ENCODE measurements at places on chromosomes 3 and 15.

DNA sequence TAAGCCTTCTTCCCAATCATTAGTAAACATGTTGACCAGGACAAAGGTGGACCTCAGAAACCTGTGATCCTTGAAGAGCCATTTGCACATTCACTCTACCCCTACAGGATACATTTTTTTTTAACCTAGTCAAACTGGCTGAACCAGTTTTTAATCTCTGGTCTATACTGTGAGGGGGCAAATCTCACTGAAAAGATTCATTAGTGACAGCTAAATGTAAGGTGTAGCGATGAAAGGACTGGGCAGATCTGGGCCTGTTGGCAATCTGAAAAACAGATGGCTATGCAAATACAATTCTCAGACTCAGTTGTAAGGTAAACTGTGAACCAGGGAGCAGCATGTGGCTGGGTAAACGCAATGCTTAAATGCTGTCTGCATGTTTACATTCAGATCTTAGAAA is 75.6 kb upstream of the SNTN start:
- DNase-seq: peak; percentile 11

GRCh38 chr3:172339892-172340291 is 108.4 kb downstream of the GHSR start:
- no peak for DNase-seq

DNA sequence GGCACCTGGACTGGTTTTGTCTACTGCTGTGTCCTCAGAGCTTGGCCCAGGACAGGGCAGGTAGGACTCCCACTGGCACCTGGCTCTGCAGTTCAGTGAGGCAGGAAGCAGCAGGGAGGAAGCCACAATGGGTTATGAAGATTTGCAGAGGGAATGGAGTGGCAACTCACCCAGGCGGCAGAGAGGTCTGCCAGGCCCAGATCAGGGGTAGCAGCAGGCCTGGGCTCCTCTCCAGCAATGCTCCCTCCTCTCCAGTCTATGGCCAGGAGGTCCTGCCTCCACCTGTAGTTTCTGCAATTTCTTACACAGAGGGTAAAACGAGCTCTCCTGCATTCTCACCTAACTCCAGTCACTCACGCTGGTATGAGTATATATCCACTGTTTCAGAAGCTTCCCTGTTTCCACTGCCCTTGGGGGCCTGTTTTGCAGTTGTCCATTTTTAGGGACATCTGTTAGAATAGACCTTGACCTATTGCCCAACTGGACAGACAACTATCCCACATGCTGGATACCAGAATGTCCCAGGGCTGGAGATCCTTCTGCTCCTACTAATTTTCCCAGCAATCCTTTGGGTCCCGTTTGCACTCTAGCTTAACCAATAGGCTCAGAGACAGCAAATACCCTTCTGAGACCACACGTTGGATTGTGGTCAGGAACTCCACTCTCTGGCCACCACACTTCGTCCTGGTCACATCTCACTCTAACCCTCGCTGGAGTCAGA is 35.2 kb downstream of the HMCES start:
- no peak for DNase-seq

GRCh38 chr15:52006702-52007340 is 12.2 kb upstream of the MAPK6 start:
- no peak for DNase-seq

DNA sequence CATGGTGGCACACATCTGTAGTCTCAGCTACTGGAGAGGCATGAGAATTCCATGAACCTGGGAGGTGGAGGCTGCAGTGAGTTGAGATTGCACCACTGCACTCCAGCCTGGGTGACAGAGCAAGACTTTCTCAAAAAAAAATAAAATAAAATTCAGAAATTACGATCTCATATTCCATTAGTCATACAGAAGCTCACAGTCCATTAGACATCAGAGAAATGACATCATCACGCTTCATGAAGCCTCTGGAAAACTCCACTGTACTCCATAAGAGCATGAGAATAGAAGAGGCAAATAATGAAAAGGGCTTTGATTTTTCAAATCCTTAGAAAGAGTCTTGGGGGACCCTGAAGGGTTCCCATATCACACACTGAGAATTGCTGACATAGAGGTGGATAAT is 145.0 kb upstream of the MITF start:
- DNase-seq: no peak

DNA sequence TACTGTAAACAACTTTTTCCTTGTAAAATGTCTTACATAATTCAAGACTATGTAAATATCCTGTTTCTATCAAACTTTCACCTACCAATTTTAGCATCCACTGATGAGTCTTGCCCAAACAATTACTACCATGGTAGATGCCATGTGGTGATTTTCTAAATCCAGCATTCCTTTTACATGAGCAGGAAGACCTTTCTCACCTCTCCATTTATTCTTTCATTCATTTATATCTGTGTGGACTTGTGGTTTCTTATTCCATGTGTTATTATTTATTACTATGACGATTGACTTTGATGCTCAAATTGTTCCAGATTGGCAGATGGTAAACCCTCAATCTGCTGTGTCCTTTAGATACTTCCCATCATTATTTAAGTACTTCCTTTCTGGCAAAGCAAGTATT is 62.4 kb downstream of the IFT57 start:
- no peak for DNase-seq

DNA sequence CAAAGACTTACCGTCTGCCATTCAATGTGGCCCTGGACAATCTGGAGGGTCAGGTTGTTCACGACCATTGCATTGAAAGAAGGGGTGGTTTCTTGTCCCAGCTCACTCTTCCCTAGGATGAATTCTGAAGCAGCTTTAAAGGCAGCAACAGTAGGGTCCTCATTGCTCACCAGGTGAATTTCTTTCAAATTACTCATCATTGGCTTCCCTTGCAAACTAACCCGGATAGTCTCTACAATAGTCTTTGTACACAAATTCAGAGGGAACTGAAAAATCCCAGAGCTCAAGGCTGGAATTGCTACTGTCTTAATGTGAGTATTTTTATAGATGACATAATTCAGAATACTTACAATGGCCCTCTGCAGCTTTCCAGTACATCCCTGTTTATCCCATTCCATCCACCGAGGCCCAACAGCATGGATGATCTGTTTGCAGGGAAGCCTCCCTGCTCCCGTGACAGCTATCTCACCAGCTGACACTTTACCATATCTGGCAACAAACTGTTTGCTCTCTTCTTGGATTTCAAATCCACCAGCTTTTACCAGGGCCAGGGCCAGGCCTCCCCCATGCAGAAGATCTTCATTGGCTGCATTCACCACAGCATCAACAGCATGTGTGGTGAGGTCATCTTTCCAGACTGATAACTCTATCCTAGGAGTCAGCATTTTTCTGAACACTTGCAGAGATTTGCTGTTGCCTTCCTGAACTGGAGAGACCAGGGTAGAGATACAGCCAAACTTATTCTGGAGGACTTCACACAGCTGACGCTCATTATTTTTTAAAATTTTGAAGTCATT is 8.6 kb downstream of the PARP9 start:
- DNase-seq: no peak

- no peak for DNase-seq
These were observed 9.4 kb downstream of the CILP start for GRCh38 chr15:65201918-65202317.

Measured in left colon (tissue), 2 donors.